ENCODE measurements at places on chromosomes 5 and 9.
A peak's percentile ranks its signal among the peaks of the same experiment; 100 is the strongest.

DNA sequence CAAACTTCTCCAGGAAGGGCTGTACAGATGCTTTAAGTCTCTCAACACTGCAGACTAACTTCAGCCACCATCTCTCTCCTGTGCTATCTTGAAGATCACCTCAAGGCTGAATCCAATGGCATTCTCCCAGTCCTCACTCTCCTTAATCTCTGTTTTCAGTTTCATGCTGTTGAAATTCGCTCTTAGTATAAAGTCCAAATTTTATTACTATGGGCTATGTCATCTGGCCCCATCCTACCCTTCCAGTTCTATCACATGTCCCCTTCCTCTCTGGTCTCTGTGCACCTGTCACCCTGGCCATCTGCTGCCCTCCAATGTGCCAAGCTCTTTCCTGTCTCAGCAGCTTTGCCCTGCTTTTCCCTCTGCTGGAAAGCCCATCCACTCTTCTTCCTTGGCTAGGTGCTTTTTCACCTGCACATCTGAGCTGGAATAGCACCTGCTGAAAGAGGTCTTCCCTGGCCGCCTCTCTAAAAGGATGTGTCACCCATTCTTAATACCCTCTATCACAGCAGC is 284.7 kb upstream of the MAP3K1 start:
- no peak for DNase-seq

DNA sequence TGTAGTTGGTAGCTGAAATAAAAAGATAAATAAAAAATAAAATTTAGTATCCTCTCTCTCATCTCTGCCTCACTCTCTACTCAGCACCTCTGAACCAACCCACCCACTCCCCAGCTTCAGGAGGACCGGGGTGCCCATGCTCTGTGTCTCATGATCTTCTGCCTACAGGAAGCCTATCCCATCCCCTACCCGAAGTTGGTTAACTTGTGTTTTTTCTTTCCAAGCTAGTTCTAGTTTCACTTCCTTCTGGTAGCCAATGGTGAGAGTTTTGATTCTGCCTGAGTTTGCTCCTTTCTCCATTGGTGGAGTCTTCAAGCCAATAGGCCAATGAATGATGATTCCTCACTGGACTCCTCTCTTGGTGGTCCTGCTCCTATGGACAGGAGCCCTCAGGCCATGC is 32.1 kb downstream of the SNX24 start:
- DNase-seq: no peak

DNA sequence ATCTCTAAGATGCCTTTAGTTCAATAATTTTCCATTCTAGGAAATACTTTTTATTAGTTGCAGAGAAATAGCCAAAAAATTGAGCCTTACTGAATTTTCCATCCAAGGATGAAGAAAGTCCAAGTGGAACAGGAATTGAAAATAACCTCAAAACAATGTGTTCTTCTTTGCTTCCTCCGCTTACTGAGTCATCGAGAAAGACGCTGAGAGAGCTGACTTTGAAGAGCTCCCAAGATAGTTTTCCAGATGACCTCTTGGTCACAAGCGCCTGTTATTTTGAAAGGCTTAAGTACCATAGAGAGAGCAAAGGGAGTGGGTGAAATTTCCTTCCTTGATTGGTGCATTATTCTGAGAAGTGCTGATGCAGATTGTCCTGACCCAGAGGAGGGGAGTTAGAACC is 253.5 kb upstream of the ATP10B start:
- DNase-seq: no peak

DNA sequence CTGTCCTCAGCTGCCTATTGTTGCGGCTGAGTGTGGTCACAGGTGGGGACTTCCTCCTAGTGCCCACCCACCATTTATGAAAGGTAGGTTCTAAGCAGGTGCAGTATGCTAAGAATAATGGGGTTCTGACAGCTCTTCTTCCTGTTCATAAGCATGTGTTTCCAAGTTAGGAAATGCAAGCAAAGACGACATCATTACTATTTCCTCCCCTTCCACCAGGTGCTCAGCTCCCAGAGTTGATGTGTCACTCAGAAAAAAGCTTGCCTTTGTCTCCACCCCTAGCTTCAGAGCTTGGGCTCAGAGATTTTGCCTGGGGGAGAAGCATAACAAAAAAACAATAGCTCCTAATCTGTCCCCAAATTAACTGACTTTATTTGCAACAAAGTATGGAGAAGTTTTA is 1076.7 kb downstream of the NR2F1-AS1 start:
- no peak for DNase-seq

DNA sequence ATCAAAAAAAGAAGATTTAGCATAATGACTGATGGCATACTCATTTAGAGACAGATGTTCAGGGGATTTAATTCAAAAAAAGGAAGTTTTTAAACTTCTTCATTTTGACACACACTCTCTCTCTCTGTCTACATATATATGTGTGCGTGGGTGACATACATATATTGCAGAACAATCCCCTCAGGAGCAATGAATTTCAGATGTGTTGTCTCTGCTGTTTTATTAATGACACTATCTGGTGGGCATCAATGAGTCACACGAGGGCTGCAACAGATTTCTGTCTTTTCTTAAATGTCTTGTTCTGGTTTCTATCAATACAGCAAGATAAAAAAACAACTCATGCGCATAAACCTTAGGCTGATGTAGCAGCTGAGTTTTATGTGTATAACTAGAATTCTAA is 123.5 kb upstream of the SLCO6A1 start:
- no peak for DNase-seq

- DNase-seq: no peak
Observed at GRCh38 chr9:126448136-126448535, 121.5 kb downstream of the MVB12B start.

- DNase-seq: no peak
Observed at GRCh38 chr5:6899221-6899620, 186.0 kb downstream of the TENT4A start.

- DNase-seq: no peak
Observed at GRCh38 chr5:137360607-137361006, 138.5 kb downstream of the SPOCK1 start.

DNA sequence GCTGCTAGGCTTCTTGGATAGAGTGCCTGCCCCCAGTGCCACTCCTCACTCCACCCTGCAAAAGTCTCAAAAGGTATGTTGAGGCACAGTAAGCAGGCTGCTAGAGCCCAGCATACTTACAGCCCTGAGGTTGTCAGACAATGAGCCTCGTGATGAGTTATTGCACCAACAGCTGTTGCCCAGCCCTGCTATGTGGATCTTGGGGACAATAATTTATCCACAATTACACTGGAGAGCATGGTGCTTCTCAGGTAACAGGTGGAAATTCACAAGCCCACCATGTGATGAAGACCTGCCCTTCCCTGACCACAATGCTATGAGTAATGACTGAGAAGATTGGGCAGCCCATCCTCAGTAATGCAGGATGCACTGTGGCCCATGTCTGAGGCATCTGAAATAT is 36.5 kb downstream of the KCNIP1 start:
- no peak for DNase-seq

GRCh38 chr5:160477266-160477970 is 55.8 kb downstream of the PTTG1 start:
- no peak for DNase-seq

GRCh38 chr5:111976705-111977435 is 219.9 kb upstream of the NREP start:
- DNase-seq: no peak

DNA sequence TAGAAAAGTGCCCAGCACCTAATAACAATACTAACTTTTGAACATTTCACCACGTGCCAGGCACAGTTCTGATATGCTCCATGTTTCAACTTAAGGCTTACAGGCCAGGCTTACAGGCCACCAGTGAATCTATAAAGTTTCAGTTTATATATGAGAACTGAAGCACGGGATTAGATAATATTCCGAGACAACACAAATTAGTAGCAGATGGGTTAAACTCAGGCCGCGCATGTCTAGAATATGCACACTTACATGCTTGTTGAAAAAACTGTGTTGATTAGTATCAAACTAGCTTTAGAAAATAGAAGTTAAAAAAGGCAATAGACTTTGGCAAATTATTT is 587.9 kb downstream of the MTRR start:
- DNase-seq: no peak

DNA sequence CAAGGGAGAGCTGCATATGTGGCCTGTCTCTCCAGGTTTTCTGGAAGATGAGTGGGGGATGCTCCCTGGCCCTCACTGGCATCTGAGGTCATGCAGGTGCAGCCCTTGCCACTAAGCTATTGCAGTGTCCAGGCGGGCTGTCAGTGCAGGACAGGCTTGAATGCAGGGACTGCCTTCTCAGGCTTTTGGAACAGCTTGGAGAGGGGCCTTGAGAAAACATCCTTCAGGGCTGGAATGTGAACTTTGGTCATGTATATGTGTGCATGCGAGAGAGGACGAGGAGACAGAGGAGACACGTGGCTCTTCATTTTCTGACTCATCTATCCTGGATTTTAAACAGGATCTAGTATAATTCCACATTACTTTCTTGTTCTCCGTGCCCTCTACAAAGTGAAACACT is 90.3 kb downstream of the MACROH2A1 start:
- DNase-seq: peak; percentile 61

- no peak for DNase-seq
Observed at GRCh38 chr5:14208071-14209021, 65.2 kb downstream of the TRIO start.

DNA sequence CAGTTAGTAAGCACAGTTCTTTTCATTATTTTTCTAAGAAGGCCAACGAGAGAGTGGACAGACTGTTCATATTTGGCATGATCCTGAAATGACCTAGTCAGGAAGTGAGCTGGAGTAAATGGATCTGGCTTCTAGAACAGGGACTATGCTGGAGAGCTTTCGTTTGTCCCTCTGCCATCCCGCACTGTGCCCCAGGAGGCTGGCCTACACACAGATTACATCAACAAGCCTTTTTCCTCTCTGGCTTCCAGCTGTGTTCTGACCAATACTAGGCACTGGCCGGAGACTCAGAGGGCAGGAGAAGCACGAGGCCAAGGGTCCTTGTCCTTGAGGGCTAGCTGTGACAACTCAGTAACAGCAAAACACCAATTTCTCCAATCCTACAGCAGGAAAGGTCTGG is 127.8 kb downstream of the MED27 start:
- DNase-seq: no peak

GRCh38 chr9:115957585-115957984 is 196.0 kb upstream of the PAPPA start:
- no peak for DNase-seq

DNA sequence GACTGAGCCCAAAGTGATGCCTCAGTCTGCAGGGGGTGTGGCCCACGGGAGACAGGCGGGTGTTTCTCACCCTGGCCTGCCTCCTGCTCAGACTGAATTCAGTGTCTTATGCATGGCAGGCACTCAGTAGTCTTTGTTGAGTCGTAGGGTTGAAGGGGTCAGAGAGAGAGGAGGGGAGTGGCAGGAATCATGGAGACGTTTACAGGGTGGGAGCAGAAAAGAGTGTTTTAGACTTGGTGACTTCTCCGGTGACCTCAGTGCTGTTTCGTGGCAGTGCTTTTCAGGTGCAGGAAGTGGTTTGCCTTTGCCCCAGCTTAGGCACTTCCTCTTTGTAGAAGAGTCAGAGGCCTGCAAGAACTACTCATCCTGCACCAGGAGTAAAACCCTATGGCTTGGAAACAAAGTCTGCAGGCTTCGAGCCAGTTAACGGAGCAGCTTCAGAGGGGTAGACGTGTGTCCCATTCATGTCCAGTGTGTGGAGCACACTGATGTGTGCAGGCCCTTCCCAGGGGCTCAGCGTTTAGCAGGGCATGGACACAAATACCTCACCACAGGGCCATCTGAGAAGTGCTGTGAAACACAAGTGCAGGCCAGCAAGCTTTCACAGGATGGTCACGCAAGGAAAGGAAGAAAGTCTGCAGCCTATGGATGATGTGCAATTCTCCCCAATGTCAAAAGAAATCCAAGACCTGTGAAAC is 24.5 kb upstream of the SEMA4D start:
- DNase-seq: no peak

- DNase-seq: no peak
Observed at GRCh38 chr9:12954441-12954840, 179.6 kb downstream of the LURAP1L start.

DNA sequence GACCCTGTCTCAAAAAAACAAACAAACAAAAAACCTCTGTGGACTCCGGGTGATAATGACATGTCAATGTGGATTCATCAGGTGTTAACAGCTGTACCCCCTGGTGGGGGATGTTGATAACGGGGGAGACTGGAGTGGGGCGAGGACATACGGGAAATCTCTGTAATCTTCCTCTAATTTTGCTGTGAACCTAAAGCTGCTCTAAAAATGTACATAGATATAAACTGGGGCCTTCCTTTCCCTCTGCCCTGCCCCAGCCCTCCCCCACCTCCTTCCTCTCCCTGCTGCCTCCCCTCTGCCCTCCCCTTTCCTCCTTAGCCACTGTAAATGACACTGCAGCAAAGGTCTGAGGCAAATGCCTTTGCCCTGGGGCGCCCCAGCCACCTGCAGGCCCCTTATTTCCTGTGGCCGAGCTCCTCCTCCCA is 1.4 kb upstream of the CEL start:
- no peak for DNase-seq

DNA sequence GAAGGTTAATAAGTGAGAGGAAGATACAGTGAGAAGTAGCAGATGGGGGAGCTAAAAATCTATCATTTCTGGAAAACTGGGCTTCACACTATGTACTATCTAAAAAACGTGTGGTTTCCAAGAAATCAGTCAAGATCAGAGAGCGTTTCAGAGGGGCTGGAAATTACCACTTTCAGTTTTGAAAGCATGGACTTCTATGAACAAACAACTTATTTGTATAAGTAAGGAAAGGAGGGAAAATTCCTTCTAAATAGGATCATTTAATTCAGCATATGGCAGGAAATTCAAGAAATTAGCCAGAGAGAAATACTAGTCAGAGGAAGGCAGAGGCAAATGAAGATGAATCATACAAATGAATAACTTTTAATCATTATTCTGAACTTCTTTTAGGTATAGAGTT is 11.3 kb downstream of the TNC start:
- DNase-seq: no peak

- DNase-seq: peak; percentile 67
Observed at GRCh38 chr9:83219154-83219923, 156.4 kb upstream of the RASEF start.

- DNase-seq: no peak
Observed at GRCh38 chr5:52840277-52841050, 52.7 kb downstream of the ITGA1 start.

DNA sequence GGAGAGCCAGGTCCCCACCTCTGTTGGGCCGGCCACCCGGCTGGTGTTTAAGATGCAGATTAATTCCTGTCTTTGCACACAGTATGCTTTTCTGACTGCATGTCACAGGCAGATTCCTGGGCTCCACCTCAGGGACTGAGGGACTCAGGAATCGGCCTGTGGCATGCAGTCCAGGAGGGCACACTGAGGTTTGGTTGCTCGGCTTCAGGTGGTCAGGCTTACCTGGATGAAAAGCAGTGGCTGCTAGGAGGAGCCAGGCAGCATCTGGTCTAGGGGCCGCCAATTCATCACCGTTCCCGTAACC is 1.1 kb downstream of the WDR5 start:
- DNase-seq: no peak

DNA sequence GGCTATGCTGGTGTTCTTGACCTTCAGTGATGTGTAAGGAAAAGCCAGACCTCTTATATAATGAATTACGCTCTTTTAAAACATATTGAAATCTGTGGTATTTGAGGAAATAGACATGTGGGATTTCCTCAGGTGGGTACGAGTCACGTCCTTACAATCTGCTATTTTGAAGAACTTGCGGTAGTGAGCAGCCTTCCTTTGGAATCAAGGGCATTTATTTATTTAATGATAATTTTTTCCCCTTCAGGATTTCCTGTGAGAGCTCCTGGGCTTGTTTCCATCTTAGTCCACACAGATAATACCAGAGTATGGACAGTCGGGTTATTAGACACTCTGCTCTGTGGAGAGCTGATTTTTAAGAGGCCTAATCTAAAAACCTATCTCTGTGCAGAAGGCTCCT is 167.9 kb downstream of the ARHGEF28 start:
- DNase-seq: no peak

GRCh38 chr9:71897577-71897976 is 13.4 kb downstream of the ABHD17B start:
- DNase-seq: no peak

Measured in amniotic stem cell (primary cell).